CD4-positive, alpha-beta memory T cell (primary cell): ENCODE measurements at places on chromosomes 3 and 15.

GRCh38 chr3:9944271-9944670 is 7.9 kb downstream of the PRRT3 start:
- no peak for DNase-seq

GRCh38 chr3:4581920-4582611 is 88.9 kb downstream of the ITPR1 start:
- no peak for DNase-seq

GRCh38 chr3:157913741-157914150 is 192.5 kb downstream of the SHOX2 start:
- no peak for DNase-seq

DNA sequence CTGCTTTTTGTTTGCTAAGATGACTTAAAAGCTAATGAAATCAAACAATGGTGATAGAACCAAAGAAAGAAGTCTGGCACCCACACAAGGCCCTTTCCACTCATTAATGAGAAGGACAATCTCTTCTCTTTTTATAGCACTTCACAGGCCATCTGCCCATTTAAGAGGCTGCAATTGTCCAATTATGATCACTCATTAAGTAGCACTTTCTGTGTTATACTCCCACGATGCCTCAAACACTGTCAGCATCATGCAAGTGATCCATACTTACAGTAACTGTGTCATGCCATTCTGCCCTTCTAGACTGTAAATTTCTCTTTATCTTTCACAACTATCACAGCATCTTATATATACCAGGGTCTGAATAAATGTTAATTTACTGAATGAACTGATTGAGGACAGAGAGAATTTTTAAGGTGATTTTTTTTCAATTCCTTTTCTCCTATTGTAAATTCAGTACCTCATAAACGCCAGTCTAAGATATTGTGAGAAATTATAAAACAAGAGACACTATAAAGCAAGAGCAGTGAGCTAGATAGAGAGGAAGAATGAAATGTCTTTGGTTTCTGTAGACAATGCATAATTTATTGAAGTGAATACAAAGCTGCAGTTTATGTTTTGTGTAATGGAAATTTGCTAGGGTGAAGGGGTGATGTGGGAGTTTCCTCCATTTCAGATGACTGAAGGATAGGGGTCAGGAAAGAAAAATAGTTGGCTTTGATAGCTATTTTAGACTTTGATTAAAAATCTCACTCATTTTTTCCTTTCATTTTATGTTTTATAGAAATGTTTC is 17.3 kb downstream of the CD200 start:
- DNase-seq, result no peak

GRCh38 chr3:192645437-192645836 is 81.9 kb downstream of the FGF12 start:
- DNase-seq, result no peak

- peak; percentile 11 for DNase-seq
These were observed 41.5 kb downstream of the ADGRG7 start for GRCh38 chr3:100650651-100651619.

DNA sequence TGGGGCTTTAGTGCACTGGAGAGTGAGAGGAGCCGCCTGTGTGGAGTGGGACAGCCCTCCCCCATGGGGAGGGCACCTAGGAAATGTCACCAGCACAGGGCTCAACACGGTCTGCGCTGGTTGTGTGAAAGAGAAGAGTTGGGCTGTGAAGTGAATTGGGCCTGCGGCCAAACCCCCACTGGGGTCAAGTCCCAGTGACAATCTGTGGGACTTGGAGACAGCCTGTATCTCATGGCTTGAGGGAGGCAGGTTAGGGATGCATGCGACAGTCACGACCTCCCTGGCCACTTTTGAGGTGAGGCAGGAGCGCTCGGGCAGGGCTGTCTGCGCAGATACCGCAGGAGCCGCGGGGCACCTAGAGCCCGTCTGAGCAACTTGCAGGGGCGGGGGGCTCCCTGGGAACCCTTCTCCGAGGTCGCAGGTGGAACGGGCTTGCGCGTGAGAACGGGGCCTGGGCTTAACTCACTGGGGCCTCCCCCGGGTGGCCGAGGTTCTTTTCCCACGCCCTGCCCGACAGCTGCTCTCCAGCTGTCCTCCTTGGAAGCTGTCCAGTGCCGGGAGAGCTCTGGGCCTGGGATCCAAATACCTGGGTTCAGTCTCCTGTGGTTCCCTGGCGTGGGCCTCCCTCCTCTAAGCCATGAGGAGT is 77.4 kb downstream of the SNRK start:
- DNase-seq, result no peak
